Stimulated activated CD8-positive, alpha-beta memory T cell treated with anti-CD3 and anti-CD28 coated beads, Interleukin-15, amount 100 ng/mL, for 48 hours (primary cell): ENCODE measurements at places on chromosomes 11 and 22.
A peak's percentile ranks its signal among the peaks of the same experiment; 100 is the strongest.

DNA sequence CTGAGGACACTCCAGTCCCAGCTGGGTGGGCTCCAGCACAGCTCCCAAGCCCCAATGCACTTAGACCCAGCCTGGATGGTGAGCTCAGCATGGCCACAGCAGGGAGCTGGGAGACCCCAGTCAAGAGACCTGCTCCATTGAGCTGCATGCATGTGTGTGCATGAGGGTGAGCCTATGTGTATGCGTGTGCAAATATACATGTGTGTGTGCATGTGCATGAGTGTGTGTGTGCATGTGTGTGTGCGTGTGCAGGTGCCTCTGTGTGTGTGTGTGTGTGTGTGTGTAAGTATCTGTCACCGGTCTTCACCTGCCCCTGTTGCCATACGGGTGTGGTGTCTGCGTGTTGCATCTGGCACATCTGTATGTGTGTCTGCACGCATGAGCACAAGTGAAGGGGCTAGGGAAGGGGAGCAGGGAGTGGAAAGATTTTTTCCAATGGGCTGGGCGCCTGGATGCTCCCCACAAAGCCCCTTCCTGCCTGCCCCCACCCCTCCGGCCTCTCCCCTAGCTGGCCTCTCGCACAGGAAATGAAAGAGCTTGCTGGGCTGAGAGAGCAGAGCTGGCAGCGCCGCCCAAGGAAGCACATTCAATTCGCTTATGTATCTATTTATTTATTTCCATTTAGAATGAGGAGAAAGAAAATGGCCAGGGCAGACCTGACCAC is 4.1 kb downstream of the TSPAN32 start:
- no peak for DNase-seq

GRCh38 chr11:122721964-122722266 is 66.4 kb downstream of the UBASH3B start:
- no peak for DNase-seq

DNA sequence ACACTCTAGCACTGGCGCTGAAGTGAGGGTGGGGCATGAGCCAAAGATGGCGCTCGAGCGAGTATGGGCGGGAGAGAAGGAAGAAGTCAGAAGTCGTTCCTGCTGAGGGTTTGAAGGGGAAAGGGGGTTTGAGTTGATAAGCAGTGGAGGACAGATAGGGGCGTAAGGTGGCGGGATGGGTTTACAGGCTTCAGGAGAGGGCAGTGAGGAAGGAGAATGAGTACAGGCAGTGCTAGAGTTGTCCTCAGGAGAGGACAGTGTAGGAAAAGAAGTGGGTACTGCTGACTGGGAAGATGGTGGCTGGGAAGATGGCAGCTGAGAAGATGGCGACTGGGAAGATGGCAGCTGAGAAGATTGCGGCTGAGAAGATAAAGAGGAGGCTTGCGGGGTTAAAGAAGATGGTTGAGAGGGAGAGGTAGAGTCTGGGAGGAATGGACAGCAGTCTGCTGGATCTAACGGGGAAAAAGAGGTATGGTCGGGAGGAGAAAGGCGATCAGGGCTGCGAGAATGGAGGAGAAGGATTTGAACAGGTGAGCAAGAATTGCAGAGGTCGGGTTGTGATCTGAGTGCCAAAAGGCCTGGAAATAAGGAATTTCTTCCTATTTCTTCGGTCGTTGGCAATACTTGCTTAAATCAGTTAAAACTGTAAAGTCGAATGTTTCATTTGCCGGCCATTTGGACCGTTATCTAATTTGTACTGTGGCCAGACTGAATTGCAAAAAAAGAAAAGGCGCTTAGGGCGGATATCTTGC is 5.2 kb downstream of the PPFIBP2 start:
- no peak for DNase-seq

GRCh38 chr11:124740277-124740882 is 638 bp downstream of the NRGN start:
- peak; percentile 49 for DNase-seq

DNA sequence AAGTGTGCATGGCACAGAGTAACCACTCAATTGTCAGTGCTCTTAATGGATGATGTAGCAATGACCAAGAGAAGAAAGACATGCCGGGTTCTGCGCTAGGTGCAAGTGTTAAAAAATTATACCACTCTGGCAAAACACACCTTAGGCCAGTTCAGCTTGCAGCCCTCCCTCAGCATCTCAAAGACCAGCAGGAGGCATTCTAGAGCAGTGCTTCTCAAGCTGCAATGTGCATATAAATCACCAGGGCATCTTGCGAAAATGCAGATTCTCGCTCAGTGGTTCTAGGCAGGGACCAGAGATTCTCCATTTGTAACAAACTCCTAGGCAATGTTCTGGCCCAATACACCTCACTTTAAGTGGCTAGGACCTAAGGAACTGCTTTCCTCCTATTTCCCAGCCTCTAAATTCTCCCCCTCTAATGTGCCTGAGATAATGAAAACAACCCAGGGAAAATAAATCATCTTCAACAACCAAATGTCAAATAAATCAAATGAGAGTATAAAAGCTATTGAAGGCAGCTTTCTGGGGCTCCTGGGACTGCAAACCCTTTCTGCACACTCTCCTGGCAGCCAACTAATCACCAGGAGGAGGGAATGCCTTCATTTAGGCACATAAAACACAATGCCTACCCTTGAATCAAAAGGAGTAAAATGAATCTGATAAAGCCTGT is 337.2 kb upstream of the API5 start:
- DNase-seq: no peak

GRCh38 chr11:12729941-12730340 is 55.7 kb downstream of the TEAD1 start:
- no peak for DNase-seq

DNA sequence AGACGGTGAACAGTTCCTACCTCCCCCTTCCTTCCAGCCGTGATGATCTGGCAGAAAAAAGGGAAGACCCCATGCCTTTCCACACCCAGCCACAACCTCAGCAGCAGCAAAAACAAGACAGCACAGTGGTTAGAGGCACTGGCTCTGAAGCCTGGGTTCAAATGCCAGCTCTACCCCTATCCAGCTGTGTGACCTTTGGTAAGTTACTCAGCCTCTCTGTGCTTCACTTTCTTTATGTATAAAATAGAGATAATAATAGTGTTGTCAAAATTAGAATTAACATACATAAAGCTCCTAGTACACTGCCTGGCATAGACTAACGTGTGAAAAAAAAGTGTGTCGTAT is 4.2 kb downstream of the NRXN2 start:
- no peak for DNase-seq

- DNase-seq: peak; percentile 39
These were observed 52.9 kb downstream of the SYT13 start for GRCh38 chr11:45233121-45233803.

DNA sequence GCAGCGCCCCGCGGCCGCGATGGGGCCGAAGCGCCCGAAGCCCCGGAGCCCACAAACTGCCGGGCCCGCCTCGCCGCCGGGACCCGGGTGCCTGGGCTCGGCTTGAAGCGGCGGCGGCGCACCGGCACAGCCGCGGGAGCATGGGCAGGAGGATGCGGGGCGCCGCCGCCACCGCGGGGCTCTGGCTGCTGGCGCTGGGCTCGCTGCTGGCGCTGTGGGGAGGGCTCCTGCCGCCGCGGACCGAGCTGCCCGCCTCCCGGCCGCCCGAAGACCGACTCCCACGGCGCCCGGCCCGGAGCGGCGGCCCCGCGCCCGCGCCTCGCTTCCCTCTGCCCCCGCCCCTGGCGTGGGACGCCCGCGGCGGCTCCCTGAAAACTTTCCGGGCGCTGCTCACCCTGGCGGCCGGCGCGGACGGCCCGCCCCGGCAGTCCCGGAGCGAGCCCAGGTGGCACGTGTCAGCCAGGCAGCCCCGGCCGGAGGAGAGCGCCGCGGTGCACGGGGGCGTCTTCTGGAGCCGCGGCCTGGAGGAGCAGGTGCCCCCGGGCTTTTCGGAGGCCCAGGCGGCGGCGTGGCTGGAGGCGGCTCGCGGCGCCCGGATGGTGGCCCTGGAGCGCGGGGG is 346 bp downstream of the FJX1 start:
- no peak for DNase-seq

DNA sequence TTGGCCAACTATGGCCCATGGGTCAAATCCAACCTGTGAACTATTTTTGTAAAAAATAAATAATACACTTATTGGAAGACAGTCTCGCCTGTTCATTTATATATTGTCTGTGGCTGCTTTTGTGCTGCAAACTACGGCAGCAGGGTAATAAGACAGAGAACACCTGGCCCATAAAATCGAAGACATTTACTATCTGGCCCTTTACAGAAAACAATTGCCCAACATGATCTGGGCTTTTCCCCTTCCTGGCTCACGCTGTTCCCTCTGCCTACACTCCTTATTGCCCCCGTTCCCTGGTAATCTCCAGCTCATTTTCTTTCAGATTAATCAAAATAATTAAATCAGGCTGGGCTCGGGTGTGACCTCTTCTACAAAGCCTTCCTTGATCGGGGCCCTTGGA is 5.6 kb downstream of the PLAAT2 start:
- DNase-seq: no peak

DNA sequence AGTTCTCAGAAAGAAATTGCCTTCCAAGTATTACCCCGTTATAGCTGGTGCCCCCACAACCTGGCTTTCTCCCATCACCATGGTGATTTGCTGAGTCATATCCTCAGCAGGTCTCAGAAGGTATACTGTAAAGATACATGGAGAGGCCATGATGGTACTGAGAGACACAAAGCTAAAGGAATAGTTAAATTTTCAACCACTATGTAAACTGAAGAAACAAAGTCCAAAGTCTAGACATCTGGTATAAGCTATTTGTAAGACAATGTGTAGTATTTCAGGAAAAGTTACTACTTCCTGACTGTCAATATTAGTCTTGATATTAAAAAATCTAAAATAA is 377.1 kb downstream of the DCDC1 start:
- DNase-seq: no peak

DNA sequence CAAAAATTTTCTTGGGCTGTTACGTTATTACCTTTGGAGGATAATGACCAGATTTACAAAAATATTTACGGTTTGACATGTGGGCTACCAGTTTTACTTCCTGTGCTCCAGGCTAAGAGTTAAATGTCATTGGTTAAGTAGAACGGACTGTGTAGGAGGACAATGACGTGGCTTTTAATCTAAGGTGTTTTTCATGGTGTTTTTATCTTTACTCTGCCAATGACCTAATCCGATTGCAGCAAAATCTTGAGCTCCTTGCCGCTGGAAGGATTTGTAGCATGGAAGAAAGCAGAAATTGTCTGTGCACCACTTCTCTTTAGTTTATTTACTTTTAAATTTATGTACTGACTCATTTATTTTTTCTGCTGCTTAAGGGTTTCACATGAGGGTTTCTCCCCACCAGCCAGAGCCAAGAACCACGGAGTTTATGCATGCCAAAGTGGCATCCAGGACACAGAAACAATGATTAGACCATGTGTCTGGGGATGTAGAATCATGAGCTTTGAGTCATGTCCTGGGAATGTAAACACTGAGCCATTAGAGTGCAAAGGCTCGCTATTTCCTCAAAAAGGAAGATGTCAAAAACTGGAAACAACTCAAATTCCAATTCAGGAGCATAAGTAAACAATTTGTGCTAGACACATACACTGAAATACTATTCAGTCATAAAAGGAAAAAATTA is 1.9 kb upstream of the CARD16 start:
- no peak for DNase-seq
